Stimulated activated naive B cell treated with anti-CD40 and anti-IgM and Interleukin-4, amounts not matched to agents 10 μg/mL and 1 μg/mL and 100 μg/mL, for 72 hours (primary cell): ENCODE measurements at places on chromosomes 1 and 21.

DNA sequence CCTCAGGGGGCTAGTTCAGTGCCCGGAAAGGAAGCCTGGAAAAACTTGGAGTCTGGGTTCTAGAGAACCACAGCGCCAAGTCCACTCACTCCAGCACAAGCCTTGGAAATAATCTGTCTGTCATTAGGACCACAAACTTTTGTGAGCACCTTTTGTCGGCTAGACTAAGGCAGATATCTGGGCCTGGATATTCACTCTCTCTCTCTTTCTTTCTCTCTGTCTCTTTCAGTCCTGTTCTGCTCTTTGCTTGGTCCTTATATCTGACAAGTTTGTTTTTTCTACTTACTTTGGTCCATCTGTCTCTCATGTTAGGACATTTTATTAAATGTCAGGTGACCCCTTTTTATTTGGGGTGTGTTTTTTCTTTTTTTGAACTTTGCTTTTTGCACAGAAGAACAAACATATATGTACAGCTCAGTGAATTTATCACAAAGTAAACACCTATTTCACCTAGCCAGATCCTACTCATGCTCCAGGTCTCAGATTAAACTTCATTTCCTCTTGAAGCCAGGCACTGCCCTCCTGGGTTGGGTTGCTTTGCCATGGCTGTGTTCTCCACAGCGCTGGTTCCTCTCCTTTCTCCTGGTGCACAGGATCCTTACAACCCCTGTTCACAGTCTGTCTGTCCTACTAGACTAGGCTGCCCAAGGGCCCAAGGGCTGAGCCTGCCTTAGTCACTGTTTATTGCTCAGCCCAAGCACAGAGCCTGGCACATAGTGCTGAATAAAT lies 40.8 kb downstream of the TCEANC2 start:
- no peak for DNase-seq

GRCh38 chr1:92881391-92881790 lies 49.6 kb downstream of the RPL5 start:
- no peak for DNase-seq

- no peak for DNase-seq
Measured at GRCh38 chr1:68273530-68273929, 41.2 kb upstream of the WLS start.

DNA sequence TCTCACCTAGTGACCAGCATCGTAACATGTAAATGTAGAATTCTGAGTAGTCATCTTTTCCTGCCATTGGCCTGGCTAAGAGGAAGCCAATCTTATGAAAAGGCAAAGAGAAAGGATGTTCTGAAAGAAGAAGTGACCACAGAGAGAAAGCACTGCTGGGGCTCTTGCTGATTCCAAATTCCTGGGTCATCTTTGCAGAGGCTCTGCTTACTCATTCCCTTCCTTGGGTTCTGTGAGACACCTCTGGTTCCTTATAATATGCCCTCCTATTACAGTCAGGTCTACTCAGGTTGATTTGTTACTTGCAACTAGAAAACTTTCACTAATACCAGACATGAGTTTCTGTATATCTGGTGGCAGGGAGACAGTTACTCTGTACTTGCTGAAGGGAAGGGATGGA lies 198.8 kb upstream of the C8B start:
- DNase-seq = no peak
